ENCODE measurements at places on chromosomes 5 and 9.

GRCh38 chr5:59893429-59894227 lies at the start of gene PDE4D:
PDE4D (minus strand) TSS chr5:59893726.
- peak; percentile 56 for DNase-seq

DNA sequence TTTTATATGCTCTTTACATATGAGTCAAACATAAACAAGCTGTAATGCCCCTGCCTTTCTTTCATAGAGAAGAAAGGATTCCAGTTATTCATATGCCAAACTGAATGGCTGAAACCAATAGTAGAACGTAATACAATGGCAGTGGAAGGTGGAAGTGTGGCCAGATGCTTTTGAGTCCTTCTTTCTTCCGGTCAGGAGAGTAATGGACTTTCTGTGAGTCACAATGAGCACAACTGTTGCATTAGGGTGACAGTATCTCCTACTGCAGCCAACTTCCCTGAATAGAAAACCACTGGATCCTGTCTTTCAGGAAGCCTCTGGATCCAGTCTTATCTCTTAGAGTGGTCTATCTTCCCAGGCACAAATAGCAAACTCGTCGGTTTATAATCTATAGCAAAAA lies 855.2 kb downstream of the MAT2B start:
- DNase-seq, result no peak

- no peak for DNase-seq
Observed at GRCh38 chr5:53335115-53335514, 145.3 kb upstream of the FST start.

GRCh38 chr5:1810581-1811101 lies 9.4 kb downstream of the NDUFS6 start:
- no peak for DNase-seq

DNA sequence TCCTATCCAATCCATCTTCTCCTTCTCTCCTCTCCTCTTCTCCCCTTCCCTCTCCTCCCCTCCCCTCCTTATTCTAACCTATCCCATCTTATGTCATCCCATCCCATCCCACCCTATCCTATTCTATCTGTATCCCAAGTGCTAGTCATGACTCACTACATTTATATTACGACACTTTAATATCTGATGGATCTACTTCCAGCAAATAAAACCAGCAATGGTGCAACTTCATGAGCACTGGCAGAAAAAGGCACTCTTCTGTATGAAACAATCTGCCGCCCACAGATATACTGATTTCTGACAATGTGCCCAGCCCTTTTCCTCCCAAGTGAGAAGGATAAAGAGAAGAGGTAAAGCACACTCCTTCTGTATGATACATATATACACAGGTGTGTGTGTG lies 86.6 kb upstream of the ANKH start:
- DNase-seq, result no peak

DNA sequence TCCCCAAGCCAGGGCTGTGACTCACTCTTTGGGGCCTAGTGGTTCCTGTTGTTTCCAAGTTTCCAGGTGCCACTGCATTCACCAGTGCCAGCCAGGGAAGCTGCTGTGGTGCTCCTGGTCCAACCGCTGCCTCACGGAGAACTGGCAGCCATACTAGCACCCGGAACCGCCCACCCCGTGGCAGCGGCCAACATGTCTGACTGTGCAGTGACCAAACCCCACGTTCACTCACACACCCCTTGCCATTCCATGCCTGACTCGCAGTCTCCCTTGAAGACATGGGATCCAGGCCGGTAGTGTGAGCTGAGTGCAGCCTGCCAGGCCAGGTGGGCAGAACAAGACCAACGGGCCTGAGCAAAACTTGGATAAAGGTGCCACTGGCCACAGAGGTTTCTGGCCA lies 845.0 kb upstream of the DMAC1 start:
- no peak for DNase-seq

- no peak for DNase-seq
Observed at GRCh38 chr9:121942866-121943382, 150.2 kb downstream of the TTLL11 start.

GRCh38 chr9:715743-716400 lies 125.6 kb upstream of the DMRT1 start:
- peak; percentile 21 for DNase-seq

- DNase-seq, result no peak
Observed at GRCh38 chr9:120944434-120944843, 17.8 kb upstream of the TRAF1 start.

DNA sequence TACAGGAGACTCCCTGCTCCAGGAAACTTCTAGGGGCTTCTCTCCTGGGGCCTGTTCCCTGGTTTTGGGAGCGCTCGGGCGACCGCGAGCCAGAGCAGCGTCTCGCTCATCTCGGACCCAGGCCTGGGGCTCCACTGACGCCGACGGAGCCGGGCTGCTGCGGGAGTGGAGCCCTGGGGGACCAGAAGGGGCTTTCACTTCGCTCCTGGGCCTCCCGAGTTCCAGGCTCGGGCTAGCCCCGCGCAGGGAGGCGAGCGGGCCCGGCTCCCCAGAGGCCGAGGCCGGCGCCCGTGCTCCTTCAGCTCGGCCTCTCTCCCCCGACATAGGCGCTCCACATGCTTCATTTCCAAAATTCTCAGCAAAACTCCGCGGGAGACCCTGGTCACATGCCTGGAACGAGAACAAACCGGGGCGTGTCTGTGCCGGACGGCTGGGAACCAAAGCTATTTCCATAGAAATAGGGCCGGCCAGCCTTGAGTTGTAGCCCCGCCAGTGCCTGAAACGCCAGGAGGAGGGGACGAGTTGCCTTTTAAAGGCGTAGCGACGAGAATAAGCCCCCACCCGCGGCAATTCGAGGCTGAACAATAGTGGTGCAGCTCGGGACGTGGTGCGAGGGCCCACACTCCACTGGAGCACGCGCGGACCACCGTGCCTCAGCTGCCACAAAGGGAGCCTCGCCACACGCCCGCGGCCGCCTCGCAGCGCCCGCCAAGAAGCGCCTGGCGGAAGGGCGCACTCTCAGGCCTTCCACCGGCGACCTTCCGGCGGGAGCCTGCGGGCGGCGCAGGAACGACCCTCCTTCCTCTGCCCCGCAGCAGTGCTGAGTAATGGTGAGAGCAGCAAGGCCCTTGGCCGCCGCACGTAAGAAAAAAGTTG lies 1.1 kb upstream of the G3BP1 start:
- peak; percentile 77 for DNase-seq

DNA sequence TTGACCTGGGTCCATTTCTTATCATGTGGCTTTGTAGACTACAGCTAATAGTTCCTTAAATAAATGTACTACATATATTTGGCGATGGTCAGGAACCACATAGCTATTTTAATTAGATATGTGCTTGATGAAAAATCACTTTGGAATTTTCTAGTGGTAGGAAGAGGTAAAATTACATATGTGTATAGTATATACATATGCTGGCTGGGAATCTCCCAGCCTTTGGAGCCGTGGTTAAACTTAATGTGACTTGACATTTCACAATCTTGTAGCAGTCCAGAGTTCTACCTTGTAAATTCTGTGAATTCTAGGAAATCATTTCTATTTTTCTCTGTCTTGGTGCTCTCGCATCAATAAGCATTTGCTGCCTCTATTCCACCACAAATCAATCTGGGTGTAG lies 565.0 kb downstream of the DMRTA1 start:
- DNase-seq, result no peak

DNA sequence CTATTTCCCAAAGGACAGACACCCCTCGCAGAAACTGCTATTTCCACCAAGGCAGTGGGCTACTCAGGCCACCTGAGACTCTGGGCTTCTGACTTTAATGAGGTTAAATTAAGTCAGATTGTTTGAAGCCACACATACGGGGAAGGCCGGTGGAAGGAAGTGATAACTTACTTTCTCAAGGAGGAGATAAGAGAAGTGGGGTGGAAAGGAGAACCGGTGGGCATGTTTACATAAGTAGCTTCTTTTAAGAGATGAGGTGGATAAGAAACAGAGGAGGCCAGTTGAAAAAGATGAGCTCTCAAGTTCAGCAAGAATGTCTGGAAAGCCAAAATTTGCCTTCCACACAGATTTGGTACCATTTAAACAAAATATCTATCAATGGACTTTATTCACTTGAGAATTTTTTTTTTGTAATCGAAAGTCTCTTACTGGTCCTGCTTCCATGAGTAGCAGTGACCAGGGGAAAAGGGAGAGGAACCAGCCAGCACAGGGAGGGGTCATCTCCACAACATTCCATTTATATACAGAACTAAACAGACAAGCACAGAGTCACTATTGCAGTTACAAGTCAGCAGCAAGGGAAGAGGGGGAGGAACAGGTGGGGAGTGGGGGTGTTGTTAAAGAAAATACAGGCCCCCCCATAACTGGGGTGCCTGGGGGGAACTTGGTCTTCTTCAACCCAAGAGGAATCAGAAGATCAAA lies 20.0 kb downstream of the CCDC125 start:
- DNase-seq, result no peak

DNA sequence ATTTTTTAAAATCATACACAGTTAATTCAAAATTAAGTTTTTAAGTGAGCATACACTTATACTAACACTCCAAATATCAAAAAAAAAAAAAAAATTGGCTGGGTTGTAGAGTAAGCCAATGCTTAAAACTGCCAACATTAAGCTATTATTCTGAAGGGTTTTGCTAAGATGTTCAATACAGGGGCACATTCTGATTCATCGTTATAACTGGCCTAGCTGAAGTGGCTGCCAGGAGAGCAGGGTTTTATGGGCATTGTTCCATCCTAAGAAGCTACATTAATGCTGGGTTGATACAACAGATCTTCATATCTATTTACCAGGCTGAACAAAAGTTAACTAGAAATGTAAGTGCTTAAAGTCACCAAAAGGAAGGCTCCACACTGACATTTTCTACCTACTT lies 13.4 kb downstream of the ELAVL2 start:
- DNase-seq, result no peak

DNA sequence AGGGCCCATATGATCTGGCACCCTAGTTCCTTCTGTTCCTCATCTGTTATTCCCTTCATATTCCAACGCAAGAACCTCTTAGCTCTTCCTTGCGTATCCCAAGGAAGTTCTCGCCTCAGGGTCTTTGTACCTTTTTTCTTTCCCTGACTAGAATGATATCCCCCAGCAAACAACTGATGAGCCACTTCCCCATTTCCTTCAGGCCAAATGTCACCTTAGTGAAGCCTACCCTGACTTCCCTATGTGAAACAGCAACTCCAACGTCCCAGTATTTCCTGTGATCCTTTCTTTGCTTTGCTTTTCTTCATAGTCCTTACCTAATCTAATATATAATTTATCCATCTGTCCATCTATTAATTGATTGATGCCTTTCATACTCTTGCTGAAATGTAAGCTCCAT lies 47.9 kb downstream of the ERCC8 start:
- no peak for DNase-seq

GRCh38 chr5:125160787-125161502 lies 414.5 kb upstream of the ZNF608 start:
- DNase-seq, result no peak

- no peak for DNase-seq
Observed at GRCh38 chr5:162391833-162392232, 324.3 kb downstream of the GABRG2 start.

DNA sequence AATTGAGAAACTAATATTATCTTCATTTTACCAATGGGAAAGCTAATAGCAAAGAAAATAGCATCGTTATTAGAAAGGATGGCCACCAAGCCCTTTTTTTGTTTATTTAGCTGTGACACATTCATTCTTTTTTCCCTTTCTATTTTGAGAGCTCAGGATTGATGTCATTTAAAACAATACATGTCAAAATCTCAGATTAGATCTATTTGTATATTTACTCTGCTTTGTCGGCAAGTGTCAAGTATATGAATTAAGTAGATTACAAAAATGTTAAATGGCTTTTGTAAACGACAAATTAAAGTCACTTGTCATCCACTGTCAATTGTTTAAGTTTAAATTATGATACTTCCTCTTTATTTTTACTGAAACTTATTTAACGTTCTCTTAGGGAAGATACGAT lies 118.9 kb downstream of the PAM start:
- DNase-seq, result peak; percentile 46

GRCh38 chr9:130186839-130187522 lies 14.8 kb downstream of the NCS1 start:
- DNase-seq, result no peak

DNA sequence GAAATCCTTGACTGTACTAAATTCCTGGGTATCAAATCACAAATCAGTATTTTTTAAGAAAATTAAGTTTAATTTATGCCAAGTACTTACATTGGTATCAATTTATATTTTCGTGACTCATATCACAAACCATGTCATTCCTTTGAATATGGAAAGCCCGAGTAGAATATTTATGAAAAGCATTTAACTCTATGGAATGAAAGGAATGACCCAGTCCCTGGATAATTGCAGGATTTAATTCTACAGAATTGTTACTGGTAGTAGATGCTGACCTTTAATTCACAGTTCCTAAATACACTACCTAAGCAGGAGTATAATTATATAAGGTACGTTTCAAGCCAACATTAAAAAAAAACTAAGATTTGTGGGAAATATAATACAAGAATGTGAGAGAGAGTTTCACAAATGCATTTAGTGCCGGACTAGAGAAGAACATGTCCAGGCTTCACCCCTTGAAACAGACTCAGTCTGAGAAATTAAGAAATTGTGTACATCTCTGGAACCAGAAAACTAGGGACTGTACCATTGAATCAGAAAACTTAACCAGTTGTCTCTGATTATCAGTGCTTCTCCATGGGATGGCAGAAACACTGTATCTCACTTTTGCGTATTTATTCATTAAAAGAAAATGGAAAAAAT lies 28.5 kb upstream of the PLPPR1 start:
- no peak for DNase-seq

DNA sequence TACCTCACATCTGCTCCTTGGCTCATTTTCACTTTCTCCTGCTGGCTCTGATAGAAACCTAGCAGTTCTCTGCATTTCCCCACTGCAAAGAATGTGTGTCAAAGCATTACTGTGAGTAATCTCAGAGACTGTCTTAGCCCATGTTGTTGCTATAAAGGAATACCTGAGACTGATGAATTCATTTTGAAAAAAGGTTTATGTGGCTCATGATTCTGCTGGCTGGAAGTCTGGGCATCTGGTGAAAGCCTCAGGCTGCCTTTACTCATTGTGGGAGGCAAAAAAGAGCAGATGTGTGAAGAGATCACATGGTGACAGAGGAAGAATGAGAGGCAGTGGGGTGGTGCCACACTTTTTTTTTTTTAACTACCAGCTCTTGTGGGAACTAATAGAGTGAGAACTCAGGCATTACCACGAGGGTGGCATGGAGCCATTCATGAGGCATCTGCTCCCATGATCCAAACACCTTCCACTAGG lies 191.6 kb upstream of the CTNND2 start:
- DNase-seq, result no peak

All from lung microvascular endothelial cell (primary cell).